ENCODE measurements at places on chromosomes 5 and 9.

DNA sequence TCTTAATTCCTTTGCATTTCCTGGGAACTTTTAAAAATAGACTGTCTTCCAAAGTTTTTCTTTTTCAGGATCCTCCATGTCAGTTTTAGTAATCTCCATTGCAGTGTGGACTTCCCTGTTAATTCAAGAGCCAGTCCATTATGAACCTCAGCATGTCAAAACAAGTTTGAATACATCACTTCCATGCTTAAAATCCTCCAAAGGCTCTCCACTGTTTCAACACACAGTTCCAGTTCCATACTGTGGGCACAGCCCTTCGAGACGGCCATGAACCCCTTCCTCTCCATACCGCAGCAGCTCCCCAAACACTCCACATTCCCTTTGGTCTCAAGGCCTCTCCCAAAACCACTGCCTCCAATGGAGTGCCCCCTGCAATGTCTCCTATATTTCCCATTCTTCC, 19.5 kb downstream of the LIFR start:
- DNase-seq: no peak

DNA sequence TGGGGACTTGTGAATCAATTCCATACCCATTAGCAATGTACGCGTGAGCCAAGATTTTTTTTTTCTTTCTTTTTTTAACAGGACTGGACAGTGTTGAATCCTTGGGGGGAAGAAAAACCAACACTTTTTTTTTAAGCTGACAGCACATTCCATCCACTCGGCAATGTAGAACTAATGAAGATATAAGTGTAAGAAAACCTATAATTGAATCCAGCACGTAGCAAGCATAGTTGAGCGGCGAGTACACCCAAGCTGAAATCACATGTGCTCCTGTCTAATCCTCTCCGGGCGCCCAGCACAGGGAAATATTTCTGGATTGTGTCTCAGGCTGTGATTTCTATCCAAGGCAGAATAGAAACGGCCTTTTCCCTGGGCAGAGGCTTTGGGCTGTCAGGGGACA, 118.2 kb downstream of the BOD1 start:
- peak; percentile 23 for DNase-seq

GRCh38 chr5:3394891-3395599, 200.6 kb upstream of the IRX1 start:
- no peak for DNase-seq

- DNase-seq: no peak
Measured at GRCh38 chr5:159620853-159621540, 290.7 kb upstream of the IL12B start.

DNA sequence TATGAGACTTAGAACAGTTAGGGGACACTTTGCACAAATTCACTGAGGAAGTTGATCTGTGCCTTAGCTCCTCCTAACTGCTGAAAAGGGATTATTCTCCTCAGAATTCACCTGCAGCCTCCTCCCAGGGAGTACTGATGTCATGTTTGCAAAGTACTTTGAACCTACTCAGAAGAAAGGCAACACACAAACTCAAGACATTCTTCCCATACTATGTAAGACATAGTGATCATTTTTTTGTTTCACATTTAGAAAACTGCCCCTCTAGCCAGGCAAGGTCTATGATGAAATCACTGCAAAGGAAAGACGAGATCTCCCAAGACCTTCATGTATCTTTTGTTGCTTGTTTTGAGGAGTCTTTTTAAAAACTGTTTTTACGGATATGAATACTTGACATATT, 10.6 kb upstream of the VLDLR start:
- no peak for DNase-seq

DNA sequence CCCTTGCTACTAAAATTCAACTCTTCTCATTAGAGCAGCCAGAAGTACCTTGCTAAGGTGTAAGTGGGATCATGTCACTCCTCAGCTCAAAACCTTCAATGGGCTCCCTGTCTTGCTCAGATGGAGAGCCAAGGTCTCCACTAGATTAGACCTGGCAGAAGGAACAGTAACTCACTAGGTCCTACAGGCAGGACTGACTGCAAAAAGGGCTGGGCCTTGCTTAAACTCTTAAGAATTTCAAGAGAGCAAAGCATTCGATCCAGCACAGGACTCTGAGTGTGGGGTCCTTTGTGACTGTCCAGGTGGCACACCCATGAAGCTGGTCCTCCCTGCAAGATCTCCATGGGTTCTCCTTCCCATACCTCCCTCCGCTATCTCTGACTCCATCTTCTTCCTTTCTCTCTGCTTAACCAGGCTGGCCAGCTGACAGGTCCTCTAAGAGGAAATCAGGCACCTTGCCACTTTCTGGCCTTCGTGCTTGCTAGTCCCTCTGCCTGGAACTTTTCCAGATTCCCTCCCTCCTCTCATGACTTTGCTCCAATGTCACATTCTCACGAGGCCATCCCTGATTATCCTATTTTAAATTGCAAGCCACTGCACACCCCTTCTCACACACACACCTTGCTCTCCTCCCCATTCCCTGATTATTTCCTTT, 70.2 kb downstream of the BASP1 start:
- DNase-seq: no peak

DNA sequence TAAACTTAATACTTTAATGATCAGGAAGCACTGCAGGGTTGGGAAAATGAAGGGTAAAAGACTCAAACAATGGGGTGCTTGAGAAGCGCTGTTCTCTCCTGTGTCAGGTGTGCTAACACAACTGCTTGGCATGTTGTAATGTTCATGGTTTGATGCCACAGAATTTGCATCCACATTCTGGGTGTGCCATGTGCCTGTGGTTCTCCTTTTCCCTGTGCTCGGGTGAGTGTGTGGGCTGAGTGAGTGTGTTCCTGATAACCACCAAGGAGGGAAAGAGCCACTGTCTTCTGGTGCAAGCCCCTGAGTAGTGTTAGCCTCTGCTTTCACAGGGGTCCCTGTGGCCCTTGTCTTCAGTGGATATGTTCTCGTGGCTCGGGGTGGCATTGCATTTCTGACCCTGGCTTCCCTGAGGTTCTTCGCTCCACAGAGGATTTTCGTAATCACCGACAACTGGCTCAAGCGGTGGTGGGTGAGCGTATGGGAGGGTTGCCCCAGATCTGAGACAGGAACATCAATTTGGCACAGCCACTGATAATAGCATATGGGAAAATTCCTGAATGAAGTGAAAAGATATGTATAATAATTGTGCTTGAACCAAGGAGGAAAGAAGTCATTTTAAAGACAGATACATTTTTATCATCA, 102.0 kb downstream of the MVB12B start:
- DNase-seq: no peak

GRCh38 chr5:51495672-51496071, 112.4 kb downstream of the ISL1 start:
- DNase-seq: no peak

DNA sequence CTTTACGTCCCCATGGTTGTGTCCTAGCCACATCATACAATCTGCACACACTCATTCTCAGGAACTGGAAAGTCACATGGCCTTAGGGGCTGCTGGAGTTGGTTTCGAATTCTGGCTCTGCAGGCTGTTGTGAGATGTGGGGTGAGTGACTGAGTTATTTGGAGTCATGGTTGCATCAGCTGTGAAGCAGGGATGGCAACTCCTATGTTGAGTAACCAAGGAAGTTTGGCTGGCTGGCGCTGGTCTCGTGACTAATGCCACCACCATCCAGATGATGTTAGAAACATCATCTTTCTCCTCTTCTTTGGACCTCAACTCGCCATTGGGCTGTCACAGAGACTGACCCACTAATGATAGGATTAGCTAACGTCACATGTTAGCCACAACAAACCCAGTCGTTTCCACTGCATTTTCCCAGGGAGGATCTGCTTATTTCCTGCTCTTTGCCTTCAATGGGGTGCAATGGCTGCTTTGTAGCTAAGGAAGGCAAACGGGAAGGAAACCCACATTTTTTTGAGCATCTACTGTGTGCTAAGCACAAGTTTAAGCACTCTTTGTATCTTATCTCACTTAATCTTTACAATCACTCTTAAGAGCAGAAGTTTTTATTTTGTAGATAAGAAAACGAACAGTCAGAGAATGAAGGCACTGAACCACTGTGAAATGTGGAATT, 78.1 kb upstream of the UBTD2 start:
- no peak for DNase-seq

DNA sequence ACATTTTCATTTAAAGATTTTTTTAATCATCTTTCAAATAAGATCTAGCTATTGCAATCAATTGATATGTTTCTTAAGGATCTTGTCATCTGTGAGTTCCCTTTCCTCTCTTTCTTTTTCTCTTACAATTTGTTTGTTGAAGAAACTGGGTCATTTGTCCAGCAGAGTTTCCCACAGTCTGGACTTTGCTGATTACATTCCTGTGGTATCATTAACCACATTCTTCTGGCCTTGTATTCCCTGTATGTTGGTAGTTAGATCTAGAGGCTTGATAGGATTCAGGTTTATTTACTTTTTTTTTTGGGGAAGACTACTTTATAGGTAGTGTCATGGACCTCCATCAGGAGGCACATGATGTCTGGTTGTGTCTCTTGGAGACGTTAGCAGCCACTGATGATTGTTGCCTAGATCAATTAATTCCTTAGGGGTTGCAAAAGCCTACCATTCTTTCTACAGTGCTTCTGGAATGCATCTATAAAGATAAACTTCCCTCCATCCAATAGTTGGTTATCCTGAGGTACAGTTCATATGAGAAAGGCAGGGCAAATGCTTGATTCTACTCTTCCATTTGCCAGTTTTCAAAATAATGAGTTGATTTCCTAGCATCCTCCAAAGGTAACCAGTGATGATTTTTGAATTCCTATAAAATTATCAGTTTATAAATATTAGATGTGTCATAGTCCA, 14.3 kb downstream of the PDE8B start:
- DNase-seq: no peak

DNA sequence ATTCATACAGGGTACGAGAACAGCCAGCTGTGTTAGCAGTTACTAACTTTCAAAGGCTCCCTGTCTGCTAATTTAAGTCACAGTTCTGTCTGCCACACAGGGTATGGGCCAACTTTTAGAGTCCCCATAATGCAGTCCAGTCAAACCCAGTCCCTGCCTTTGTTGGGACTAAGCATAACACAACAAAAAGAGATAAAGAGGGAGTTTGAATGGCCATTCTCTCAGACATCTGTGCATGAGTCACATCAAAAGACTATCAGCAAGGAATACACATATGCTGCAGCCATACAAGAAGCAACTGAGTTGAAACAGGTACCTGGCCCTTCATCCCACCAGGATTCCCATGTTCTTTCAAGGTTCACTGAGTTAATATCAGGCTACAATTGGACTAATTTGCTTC, 744.5 kb upstream of the C9orf72 start:
- DNase-seq: no peak

GRCh38 chr9:90907056-90907445, 105.4 kb downstream of the SYK start:
- DNase-seq: no peak

DNA sequence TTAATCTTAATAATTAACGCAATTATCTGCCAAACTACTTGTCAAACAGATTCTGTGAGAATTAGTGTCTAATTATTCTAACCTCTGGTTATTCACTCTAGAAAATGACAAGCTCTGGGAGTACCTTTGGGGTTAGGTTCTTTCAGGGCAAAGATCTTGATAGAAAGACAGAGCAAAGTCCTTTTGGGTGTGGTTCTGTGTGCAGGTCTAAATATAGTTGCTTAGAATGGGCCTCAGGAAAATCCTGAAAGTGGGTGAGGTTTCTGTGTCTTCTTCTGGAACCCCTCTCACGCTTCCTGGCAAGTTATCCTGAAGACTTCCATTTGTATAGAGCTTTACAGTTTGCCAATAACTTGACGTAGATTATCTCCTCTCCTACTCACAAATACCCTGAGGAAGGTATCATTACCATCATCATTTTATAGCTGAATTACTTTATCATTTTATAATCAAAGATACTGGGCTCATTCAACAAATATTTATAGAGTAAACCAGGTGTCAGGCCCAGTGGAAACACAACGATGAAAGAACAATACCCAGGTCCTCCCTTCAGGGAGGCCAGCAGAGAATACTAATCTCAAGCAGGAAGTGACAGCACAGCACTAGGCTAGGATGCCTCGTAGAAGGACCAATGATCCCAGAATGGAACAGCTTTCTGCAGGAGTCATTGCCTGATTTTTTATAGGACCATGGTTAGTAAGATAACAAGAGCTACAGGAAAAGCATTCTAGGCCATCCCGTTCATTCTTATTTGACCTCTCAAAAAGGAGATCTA, 27.6 kb upstream of the LHFPL2 start:
- DNase-seq: no peak

- DNase-seq: no peak
Measured at GRCh38 chr9:113181165-113181564, 30.4 kb downstream of the SLC31A2 start.

GRCh38 chr5:148961261-148962199, 101.3 kb downstream of the SH3TC2 start:
- DNase-seq: no peak

GRCh38 chr9:134843740-134844139, 36.9 kb upstream of the FCN2 start:
- no peak for DNase-seq

DNA sequence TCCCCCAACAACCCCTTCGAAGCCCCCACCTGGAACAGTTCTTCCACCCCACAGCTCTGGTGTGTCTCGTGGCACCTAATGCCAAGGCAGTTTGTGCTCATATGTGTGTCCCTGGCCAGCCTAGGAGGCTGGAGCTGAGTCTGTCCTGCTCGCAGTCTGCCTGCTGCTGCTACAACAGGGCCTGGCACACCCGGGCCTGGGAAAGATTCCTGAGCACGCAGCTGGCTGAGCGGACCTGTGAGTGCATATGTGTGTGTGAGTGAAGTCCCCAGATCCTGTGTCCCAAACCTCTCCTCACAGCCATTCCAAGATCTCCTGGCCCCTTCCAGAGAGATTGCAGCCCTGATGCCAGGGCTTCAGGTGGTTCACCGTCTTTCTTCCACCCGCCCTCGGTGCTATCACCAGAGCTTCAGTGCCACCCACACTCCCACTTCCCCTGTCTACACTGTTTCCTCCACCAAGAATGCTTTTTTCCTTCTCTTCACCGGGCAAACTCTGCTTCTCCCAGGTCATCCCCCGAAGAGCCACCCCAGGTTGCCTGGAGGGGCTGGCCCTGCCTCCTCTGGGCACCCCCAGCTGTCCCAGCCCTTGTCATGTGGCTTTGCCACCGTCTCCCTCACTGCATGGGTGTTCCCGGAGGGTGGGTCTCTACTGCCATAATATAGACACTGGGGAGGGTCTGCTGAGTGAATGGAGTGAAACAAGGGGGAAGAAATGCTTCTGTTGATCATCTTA, 28.4 kb downstream of the LMX1B start:
- no peak for DNase-seq

All from kidney (tissue), 22 donors.